Smooth muscle cell of the brain vasculature (primary cell): ENCODE measurements at places on chromosomes 6 and 20.

DNA sequence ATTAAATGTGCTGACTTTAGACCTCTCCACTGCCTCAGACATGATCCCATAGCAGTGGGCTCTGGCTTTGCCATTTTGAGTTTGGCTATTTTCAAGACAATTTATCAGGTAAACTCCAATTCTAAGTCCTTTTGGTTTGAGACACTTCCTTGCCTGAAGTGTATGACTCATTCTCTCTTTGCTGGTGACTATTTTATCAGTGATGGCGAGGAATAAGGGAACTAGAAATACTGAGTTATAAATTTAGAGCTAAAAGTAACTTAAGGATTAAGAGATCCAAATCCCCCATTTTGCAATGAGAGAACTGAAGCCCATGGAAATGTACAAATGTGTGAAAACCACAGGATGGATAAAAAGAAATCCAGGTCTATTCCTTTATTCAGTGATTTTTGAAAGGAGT is 30.9 kb upstream of the CD83 start:
- no peak for DNase-seq

- no peak for DNase-seq
Observed at GRCh38 chr6:75103431-75103830, 102.4 kb downstream of the COL12A1 start.

DNA sequence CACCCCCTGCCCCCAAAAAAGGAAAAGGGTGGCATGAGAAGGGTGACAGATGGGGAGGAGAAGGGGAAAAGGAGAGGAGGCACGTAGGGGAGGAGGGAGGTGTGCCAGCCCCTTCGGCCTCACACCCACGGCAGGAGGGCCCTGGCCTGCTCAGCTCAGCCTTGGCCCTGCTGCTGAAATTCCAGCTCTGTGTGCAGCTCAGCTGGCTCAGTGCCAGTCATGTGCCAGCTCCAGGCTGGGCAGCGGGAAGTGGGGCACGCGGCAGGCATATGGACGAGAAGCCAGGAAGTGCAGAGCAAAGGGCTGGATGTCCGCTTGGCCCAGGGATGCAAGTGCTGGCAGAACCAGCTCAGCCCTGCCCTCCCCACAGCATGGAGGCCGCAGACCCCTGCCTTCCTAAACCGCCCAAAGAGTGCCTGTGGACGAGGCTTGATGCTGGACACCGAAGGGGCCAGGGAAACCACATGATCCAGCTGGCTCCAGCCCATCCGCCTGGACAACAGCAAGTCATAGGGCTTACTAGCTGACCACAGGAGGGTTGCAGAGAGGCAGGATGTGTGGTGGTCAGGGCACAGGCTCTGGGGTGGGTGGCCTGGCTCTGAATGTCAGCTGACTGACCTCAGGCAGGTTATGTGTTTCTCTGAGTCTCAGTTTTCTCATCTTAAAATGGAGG is 60.2 kb downstream of the NOL4L start:
- no peak for DNase-seq

GRCh38 chr20:17504066-17504897 is 26.9 kb downstream of the BFSP1 start:
- no peak for DNase-seq

DNA sequence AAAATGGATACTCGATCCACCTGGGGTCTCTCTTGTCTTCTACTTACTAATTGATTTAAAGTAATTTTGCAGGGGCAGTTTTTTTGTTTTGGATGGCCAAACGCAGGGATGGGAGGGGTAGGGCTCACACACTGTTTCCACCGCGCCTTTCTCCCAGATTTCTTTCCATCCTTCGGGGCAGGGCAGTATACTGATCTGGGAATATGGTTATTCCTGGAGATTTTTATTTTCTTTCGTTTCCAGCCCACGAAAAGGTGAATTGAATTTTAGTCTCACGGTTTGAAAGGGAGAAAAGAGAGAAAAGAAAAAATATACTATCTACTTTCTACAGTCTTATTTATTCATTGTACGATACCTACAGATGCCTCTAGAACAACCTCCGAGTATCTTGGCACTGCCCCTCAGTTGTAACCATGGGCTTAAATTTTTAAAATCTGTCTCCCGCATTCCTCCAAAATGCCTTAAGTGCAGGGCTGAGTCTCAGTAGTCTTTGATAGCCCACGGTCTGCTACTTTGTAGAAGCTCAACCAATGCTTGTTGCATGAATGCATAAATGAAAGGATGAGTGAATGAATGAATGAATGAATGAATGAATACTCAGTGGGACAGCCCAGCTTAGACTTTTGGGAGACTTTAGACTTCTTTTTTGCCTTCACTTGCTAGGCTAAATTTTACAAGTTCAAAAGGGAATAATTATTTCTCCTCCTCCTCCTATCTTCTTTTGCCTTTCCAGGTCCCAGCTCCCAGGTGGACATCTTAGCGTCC is 18.1 kb upstream of the TRIM27 start:
- DNase-seq = no peak

- DNase-seq = no peak
Observed at GRCh38 chr6:101126501-101126900, 245.4 kb upstream of the ASCC3 start.

GRCh38 chr6:4320860-4321259 is 185.5 kb upstream of the ECI2 start:
- no peak for DNase-seq

- DNase-seq = no peak
Observed at GRCh38 chr20:49669601-49670189, 44.0 kb downstream of the B4GALT5 start.
